Right lung (tissue), 10 donors: ENCODE measurements at places on chromosomes 6 and 20.

- no peak for DNase-seq
Observed at GRCh38 chr6:50264995-50265571, 215.4 kb upstream of the DEFB112 start.

- no peak for DNase-seq
Observed at GRCh38 chr6:328136-328670, 35.9 kb downstream of the DUSP22 start.

- DNase-seq, result no peak
Observed at GRCh38 chr6:128491610-128492206, 28.7 kb downstream of the PTPRK start.

- DNase-seq, result no peak
Observed at GRCh38 chr6:134235937-134236751, 81.8 kb downstream of the SGK1 start.

DNA sequence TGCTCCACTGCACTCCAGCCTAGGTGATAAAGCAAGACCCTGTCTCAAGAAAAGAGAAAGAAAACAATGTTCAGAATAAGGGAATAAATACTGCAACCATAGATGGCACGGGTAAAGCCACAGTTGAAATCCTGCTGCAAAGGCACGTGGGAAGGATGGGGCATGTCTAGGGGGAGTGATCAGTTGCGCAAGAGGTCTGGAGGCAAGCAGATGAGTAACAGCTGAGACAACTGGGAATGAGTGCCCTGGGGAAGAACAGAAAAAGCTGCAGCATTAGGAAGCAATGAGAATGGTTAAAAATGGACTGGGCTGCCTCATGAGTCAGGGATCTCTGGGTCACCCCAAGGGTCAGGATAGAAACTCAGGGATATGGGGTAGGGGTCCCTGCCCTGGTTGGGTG, 96.3 kb downstream of the GMPR start:
- DNase-seq, result no peak

DNA sequence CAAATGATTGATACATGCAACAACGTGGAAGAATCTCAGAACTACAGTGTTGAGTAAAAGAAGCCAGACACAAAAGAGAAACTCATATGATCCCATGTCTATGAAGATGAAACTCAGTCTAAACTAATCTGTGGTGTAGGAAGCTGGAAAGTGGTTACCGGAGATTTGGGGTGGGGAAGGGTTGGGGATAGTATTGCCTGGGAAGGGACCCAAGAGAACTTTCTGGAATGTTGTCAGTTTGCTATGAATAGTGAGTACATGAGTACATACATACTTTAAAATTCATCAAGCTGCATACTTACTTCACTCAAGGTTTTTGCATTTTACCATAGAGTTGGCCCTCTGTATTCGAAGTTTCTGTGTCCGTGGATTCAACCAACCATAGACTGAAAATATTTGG, 106.0 kb downstream of the SAMD5 start:
- no peak for DNase-seq

GRCh38 chr6:30260036-30260504, 46.9 kb upstream of the TRIM26 start:
- peak; percentile 7 for DNase-seq

DNA sequence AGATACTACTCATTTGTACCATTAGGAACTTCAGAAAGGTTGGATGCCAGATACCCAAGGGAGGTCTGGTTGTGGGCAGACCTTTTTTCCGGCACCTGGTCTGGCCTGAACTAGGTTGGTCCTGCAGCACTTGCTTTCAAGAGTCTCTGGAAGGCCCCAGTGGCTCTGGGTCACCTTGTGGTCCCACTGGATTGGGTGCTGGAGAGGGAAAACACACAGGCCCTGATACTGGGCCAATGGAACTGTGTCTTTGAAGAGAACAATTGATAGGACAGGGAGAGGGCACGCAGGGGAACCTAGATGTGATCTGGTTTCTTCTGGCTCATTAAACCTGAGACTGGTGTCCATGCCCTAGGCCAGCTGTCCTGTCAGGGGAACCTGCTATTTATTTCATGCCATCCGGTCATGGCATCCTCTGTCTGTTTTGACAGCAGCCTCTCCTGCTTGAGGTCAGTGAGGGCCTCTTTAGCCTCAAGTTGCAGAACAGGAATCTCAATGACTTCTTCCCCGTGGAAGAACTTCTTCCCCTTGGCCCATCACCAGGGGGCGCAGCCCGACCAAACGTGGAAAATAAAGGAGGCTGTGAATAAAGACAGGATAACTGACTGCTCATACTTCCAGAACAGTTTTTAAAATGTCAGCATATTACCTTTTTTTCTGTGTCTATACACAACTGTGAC, 25.0 kb downstream of the TAF8 start:
- DNase-seq, result peak; percentile 67

DNA sequence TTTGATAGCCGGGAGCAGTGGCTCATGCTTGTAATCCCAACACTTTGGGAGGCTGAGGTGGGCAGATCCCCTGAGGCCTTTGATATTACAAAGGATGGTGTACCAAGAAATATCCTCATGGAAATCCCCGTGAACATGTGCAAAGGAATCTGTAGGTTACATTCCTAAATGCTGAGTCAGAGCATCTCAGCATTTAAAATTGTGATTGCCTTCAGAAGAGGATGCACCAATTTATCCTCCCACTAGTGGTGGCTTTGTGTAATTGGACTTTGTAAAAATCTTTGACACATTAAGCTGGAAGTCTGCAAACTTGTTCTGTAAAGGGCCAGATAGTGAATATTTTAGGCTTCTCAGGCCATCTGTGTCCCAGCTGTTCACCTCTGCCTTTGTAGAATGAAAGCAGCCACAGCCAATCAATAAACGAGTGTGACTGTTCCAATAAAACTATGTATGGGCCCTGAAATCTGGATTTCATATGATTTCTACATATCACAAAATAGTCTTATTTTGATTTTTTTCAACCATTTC, 11.8 kb downstream of the TMEM14B start:
- no peak for DNase-seq

DNA sequence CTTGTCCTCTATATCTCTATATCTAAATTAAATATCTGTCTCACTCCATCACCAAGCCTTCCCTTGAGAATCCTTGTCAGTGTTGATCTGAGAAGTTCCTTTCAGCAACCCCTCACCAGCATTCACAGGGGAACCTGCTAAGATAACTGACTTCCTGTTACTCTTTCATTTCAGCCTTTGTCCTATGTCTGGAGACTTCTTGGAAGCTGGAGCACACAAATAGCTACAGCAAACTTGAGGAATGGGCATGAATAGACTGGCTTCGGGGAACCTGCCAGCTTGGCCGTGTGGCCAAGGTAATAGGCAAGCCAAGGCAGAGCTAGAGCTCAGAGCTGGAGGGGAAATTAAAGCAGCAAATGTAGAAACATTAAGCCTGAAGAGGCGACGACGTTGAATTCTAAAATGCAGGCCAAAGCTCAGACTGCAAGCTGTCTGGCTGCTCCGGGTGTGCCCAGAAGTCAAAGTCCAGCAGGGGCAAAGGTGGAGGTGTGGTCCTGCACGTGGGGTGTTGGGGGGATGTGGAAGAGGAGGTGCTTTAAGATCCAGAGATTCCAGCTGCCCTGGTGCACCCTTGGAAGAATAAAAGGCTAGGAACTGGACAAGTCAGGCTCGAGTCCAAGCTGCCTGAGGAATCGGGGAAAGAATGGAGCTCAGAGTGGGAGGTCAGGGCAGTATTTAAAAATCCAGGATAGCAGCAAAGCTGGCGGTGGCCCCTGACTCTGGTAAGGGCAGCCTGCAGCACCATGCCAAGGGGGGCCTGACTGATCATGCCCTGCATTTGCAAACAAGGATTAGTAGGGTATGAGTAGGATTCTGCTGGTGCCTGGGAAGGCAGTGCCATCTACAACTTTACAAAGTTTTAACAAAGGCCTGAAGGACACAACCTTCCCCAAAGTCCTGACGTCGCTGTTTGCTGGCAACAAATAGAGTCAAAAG, 185.0 kb upstream of the SGK1 start:
- DNase-seq, result no peak

DNA sequence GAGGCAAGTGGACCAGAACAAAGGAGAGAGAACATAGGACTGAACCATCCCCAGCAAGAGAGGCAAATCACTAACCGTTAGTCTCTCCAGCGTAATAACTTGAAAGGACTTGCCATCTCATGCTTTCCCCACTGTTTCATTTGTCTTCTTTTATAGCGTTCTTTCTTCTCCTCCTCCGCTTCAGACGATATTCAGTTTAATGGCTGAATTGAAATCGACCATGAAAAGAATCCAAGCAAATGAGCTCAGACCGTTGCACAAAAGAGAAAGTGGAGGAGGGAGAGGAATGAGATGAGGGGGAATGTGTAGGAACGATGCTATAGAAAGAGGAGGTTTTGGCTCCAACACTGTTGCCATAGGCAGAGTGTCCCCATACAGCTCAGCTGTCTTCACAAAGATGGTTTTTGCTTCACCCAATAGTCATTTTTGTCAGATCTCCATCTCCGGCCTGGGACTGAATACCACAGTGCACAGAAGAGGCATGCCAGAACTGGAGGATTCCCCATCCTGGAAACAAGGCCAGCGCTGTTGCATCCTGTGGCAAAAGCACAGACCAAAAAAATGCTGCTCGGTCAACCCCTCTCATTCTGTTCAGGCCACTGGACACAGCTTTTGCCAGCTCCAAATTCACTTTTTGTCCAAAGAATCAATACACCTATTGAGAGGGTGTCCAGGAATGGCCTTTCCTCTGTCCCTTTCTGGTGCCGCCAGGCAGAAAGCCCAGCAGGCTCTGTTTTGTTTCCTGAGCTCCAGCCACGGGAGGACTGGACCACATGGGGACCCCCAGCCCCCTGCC, 176.1 kb downstream of the ID4 start:
- no peak for DNase-seq

DNA sequence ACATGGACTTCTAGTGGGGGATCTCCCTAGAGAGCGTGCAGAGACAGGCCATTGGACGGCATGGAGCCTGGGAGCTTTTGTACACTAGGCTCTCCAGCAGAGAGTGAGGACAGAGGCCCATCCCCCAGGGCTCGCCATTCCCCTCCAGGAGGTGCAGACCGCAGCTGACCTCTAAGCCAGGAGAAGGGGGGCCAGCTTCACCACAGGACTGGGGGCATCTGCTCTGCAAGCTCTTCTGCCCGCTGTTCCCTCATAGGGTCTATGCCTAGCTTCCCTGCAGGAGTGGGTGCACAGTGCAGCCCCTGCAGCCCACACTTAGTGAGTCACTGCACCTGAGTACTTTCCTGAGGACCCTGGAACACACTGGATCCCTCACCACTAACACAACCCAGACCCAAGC, 94.4 kb downstream of the FHL5 start:
- DNase-seq, result no peak

GRCh38 chr6:43765776-43766499, 4.1 kb upstream of the VEGFA start:
- DNase-seq, result no peak

DNA sequence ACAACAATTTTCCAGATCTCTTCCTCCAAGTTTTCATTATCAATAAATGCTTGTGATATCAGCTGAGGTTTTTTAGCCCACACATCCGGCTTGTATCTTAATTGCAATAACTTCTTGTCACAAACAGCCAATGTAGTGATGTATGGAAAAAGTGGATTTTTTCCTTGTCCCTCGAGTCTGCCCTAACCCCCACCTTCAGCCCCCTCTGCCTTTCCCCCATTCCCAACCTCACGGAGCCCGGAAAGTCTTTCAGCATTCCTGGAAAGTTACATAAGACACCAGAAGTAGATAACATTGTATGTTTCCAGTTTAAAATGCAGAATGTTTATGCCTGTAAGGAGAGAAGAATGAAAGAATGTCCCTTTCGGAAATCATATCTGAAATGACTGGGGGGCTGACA, 179.2 kb upstream of the PHACTR1 start:
- no peak for DNase-seq

- peak; percentile 13 for DNase-seq
Observed at GRCh38 chr20:11676630-11677287, 240.9 kb upstream of the BTBD3 start.

- no peak for DNase-seq
Observed at GRCh38 chr6:75268988-75269354, 15.6 kb downstream of the TMEM30A start.
